ENCODE measurements at places on chromosomes 6 and 20.

GRCh38 chr6:111663692-111664564 is 58.2 kb upstream of the TRAF3IP2 start:
- no peak for DNase-seq

GRCh38 chr20:48406912-48407340 is 420.9 kb downstream of the PREX1 start:
- no peak for DNase-seq

DNA sequence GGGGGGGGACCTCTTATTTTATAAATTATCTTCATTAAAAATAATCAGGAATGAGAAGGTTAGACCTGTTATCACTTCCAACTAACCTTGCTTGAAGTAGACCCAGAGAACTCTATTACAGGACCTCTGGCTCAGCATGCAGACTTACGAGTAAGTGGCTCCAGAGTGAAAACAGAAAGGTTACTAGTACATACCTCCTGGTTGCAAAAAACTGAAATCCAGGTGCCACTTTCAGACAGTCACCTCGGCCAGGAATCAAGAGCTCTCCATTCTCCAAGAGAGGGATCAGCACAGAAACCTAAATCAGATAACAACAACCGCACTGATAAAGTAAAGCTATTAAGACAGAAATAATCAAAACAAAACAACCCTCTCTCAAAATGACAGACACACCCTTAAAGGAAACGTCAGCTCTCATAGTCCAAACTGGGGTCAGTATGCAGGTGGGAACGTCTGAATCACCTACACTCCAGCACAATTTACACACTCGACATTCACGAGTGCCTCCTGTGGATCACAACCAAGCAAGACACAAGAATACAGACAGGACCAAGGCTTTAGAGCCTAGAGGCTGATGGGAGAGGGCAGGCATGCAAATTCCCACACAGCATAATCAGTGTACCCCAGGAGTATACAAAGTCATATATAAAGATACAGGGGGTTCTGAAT is 31.8 kb downstream of the MDN1 start:
- no peak for DNase-seq

- no peak for DNase-seq
Observed at GRCh38 chr6:79431537-79431933, 105.7 kb downstream of the LCA5 start.

DNA sequence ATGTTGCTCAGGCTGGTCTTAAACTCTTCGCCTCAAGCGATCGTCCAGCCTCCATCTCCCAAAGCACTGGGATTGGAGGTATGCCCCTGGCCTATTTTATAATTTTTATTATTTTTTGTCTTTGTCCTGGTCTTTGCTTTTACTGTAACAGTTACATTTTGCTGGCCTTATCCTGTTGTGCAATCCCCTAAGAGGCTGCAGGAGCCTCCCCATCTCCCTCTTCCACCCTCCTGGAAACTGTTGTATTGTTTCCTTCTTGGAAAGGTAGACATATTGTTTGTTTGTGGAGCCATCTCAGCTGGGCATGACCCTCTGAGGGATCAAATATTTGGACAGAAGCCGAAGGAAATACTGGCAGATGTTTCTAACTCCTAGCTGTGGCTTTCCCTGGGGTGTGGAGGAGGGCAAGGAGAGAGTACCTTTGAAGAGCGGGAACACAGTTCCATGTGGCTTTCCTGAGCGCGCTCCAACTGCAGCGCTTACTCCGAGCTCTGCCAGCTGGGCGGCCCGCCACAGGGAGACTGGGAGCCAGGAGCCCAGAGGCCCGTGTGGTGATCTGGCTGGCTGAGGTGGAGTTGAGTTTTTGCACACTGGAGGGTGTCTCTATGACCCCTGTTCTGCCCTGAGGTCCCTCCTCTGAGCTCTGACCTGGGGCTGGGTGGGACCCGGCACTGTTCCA is 4.9 kb downstream of the MAPK13 start:
- DNase-seq, result no peak

- peak; percentile 15 for DNase-seq
Observed at GRCh38 chr20:856361-856775, 22.9 kb downstream of the FAM110A start.

- no peak for DNase-seq
Observed at GRCh38 chr6:43604174-43604573, 24.9 kb downstream of the GTPBP2 start.

DNA sequence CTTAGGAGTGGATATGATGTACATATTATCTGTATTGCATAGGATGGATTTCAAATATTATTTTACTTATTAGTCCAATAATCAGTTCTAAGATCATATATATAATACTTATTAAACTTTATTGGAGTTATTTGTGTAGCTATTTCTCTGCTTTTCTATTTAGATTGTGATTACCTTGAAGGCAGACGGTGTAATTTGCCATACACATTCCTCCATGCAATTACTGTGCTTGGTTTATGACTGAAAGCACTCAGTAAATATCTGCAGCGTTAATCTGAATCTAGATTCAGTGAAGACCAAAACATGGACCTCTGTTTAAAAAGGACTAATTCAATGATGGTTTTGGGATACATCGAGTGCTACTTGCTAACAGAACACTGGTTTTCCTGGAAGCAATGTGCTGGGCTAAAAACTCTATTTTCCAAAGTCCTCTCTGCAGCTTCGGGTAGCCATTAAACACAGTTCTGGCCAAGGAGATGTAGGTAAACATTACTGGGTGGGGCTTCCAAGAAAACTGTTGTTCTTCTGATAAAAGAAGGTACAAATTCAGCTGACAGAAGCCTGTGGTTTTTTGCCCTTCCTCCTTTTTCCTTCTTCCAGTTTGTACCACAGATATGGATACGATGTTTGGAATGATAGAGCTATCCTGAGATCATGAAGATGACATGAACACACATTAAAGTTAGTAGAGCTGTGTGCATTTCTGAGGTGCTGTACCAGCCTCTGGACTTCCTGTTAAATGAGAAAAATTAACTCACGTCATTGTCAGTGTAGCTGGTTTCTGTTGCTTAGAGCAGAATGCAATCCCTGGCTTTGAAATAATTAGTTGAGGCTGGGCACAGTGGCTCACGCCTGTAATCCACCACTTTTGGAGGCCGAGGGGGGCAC is 136.5 kb upstream of the NUP153 start:
- no peak for DNase-seq

DNA sequence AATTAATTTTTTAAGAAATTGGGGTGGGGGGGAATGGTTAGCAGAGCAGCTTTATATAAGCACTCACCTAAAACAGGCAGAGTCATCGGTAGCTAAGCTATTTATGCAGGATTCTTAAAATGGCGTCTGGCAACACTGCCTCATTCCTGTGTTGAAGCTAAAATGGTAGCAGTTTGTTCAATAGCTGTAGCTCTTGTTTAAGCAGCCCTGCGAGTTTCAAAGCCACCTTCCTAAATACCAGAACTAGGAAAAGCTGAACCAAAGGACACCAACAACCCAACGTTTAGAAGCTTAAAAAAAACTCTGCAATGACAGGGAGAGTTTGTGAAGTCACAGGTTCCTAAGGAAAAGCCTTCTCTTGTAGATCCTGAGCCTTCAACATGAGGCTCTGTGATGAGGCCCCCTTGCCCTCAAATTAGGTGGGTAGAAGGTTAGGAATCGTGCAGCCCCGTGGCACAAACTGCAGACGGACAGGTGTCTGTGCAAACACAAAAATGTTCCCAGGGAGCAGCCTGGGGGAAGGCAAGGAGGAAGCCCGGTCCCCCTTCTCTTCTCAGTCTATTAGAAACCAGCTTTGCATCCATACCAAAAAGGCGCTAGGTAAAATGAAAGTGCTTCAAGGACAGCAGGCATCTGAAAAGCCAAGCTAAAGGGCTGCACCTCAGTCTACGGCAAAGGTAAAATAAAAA is 4.7 kb downstream of the ZMYND8 start:
- no peak for DNase-seq

- no peak for DNase-seq
Observed at GRCh38 chr20:11467436-11467835, 450.3 kb upstream of the BTBD3 start.

GRCh38 chr6:28597217-28597835 is 71.6 kb downstream of the GPX5 start:
- no peak for DNase-seq

DNA sequence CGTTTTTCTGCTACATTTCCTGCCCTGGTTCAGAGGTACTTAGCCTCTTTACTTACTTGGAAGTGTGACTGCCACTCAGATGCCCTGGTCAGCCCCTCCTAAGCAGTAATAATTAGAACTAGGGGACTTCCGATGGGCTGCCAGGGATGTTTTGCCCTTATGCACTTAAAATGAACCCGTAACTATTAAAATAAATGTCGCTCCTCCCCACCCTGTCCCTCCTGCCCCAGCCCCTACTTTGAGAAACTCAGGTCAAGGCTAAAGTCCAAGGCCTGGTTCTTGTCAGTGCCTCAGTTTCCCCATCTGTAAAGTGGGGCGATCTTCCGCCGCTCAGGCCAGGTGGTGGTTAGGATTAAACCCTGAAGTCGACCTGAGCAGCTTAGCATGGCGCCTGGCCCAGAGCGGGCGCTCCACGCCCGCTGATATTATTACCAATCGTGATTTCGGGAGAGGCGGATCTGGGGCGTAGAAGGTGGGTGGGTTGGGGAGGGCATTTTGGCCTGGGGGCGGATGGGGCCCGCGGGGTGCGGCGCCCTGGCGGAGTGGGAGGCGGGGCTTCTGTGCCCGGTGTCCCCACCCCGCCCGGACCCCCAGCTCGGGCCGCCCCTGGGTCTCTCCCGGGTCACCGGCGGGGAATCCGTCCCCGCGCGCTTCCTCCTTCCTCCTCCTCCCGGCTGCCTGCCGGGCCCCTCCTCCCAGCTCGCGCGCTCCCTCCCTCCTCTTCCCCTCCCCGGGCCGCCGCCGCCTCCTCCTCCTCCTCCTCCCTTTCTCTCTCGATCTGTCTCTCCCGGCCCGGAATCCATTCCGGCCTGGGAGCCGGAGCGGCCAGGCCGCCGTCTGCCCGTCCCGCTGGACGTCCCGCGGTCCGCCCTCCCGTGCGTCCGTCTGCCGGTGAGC is at the start of gene SRC:
SRC (plus strand) TSS at position 802 of the 897 bp plus-strand sequence. CDS start 38,014 bp downstream, outside the sequence.
- DNase-seq, result peak; percentile 6

DNA sequence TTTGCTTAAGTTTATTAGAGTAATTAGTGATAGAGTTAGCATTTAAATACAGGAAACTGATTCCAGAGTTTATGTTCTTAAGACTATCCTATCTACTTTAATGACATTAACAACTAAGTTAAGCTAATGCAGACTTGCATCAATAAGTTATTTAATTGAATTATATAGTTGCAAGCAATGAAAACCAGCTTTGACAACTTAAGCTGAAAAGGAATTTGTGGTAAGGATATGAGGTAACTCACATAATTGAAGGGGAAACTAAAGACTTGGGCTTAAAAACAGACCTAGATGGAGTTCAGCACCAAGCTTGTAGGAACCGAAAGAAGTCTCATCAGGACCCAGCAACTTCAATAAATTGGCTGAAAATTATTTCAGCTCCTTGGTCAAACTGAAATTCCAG is 222.3 kb downstream of the IBTK start:
- DNase-seq, result no peak

DNA sequence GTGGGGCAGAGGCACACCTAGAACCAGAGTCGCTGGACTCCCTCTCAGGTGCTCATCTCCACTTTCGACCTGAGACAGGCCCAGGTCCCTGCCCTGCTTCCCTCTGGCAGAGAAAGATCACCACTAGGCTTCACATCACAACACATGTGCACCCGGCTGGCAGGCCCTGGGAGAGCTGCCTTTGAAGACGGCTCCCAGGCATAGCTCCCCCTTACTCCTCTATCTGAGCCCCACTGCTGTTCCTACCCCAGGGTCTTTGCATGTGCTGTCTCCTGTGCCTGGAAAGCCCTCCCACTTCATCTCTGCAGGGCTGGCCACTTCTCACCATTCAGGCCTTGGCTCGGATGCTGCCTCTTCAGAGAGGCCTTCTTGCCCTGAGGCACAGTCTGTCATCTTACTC is 89.2 kb downstream of the NOL4L start:
- no peak for DNase-seq

DNA sequence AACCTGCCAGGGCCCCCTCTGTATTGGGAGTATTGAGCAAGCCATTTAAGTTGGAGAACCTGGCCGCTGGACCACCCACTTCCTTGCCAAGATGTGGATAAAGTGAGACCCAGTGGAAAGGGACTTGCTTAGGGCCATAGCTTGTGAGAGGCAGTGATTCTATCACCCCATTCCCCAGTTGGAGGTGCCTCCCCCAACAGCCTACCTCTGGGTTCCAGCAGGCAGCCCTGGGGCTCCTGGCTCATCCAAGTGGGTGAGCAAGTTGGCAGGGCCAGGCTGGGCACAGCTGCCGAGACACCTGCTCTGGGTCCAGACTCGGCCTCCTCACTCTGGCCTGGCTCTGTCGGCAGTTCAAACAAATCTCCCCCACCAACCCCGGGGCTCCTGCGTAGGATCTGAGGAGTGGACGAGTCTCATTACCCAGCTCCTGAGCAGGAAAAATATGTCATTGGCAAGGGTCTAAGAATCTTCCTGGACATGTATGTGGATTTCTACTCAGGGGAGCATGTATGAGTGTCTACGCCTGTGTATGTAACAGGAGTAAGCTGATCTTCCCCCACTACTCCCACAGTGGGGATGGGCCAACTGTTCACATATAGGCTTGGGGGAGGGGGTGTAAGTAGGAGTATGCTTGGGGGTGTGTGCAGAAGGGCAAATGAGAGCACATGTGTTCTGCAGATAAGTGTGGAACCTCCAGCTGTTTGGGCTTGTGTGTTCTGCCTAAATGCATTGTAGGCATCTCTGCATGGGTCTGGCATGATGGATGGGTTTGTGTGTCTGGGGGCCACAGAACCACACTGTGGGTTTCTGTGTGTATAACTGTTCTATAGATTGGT is 1.9 kb downstream of the ID1 start:
- DNase-seq, result no peak

DNA sequence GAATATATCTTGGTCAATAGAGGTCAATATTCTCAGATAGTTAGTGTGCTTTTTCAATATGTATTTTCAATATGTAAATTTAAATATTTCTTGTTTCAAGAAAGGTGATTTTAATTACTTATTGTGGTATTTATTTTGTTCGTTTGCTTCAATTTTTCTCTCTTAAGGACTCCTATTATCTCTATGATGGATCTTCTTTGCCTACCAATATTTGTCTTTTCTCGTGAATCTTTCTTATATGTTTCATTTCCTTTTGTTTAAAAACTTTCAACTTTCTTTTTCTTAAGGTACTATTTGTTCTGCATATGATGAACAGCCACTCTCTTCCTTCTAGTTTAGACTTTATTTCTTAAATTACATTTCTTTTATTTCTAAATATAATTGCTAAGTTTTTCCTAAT is 46.1 kb upstream of the PSMF1 start:
- DNase-seq, result no peak

DNA sequence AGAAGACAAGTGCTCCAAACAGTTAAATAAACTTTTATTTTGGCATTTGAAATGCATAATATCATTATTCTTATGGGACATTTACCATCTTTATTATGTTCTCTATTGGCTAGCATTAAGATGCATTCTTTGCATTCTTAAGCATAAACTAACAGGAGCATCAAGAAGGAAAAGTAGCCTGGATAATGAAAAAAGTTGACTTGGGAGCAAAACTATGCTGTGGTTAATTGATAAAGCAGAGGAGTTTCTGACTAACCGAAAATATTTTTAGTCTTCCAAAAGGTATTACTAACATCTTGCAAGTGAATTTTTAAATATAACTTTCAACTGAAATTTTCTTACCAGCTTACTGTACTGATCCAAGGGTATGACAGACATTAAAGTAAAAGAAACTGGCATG is 140.3 kb downstream of the FLRT3 start:
- DNase-seq, result no peak

- DNase-seq, result no peak
Observed at GRCh38 chr6:16158943-16159557, 30.2 kb downstream of the MYLIP start.

GRCh38 chr6:88584581-88585275 is 378.7 kb downstream of the RNGTT start:
- DNase-seq, result no peak

GRCh38 chr6:128389820-128390534 is 130.4 kb downstream of the PTPRK start:
- no peak for DNase-seq

- no peak for DNase-seq
Observed at GRCh38 chr6:340991-341827, 48.9 kb downstream of the DUSP22 start.
